ENCODE measurements at places on chromosomes 2 and 18. TPM values are rescaled to one million over a fixed set of nuclear protein-coding genes. Genes with fewer than 3 reads are reported as not detected.

GRCh38 chr18:73556904-73557303 lies 590.7 kb downstream of the FBXO15 start:
- H3K27ac ChIP-seq, result no peak overlapping the region
- no peaks in the 10 kb centered on the region for H3K36me3 ChIP-seq

- peaks cover 31% of the 10 kb centered on the region for H3K36me3 ChIP-seq
- DNase-seq, result no peak
- H3K27me3 ChIP-seq, result no peaks in the 10 kb centered on the region
Observed at GRCh38 chr2:159860581-159861310, 62.7 kb upstream of the CD302 start.

DNA sequence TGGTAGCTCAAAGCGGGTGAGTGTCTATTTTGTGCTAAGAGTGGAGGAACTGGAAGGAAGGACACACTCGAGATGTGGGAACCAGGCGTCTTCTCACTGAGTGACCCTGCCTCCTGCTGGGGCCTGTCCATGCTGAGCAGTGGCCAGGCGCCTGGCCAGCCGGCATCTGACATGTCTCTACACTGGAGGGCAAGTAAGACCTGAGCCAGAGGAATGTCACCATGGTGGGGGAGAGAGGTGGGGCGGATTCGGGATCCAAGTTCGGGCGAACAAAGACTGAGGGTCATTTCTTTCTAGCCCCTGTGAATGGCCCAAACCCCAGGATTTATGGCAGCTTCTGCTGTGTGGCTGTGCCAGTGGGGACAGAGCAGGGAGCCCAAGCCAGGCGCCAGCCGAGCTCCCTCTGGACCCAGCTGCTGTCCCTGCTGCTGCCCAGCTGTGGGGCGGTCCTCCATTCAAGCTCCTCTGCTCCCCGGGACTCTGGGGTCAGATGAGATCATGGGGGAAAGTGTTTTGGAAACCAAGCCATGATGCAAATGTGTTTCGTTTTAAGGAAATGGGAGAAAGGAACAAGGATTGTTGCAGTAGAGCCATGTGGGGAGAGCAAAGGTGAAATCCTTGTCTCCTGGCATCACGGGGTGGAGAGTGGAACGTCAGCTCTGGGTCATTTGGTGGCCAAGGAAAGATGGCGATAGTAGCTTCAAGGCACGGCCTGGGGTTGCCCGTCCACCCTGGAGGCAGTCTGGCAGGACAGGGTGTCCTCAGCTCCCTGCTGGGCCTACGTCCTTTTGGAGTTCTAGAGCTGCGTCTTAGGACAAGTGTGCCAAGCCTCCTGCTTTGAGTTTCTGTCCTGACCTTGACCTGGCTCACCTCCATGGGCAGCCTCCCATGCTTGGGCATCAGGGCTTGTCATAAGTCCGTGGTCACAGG lies 8.1 kb downstream of the ACKR3 start:
- H3K27ac ChIP-seq, result no peak overlapping the region
- H3K4me1 ChIP-seq, result no peaks in the 10 kb centered on the region
- DNase-seq, result no peak
- H3K36me3 ChIP-seq, result peaks cover 12% of the 10 kb centered on the region

DNA sequence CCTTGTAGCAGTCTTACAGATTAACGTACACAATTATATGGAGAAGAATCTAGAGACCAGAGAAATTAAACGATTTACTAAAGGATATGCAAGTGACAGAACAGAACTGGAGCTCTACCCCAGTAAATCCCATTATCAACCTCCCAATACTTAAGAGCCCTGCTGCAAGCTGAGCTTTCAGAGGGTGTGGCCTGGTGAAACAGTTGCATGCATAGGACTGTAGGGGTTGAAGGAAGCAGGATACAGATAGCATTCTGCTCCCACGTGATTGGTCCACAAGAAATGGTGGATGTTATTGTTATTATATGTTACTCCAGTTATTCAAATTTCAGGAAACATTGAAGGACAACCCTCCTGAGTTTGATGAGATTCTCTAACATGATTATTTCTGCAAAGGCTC lies 210.8 kb upstream of the THUMPD2 start:
- H3K4me1 ChIP-seq, result no peaks in the 10 kb centered on the region
- no peaks in the 10 kb centered on the region for H3K27me3 ChIP-seq
- no peak overlapping the region for H3K27ac ChIP-seq
- no peak for DNase-seq
- H3K36me3 ChIP-seq, result no peaks in the 10 kb centered on the region
- H3K4me3 ChIP-seq, result no peak overlapping the region

GRCh38 chr18:29494371-29494770 lies 1317.4 kb upstream of the CDH2 start:
- no peak overlapping the region for H3K4me3 ChIP-seq
- H3K4me1 ChIP-seq, result no peaks in the 10 kb centered on the region
- no peak overlapping the region for H3K27ac ChIP-seq
- H3K27me3 ChIP-seq, result no peaks in the 10 kb centered on the region
- no peaks in the 10 kb centered on the region for H3K36me3 ChIP-seq
- no peak for DNase-seq

DNA sequence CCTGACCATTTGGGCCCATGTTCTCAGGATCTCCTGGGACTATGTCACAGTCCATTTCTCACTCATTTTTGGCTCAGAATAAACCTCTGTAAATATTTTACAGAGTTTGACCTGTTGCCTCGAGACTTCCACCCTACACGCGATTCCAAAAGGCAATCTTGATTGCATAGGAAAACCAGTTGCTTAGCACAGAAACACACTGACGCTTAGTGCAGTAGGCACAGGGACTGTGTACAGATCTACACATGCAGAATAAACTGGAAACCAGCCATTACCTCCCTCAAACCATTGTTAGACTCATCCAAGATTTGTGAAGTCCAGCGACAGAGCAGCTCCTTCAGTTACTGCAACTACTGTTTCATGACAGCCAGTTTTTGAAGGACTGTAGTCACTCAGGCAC lies 73.0 kb downstream of the NCKAP5 start:
- no peaks in the 10 kb centered on the region for H3K4me1 ChIP-seq
- no peaks in the 10 kb centered on the region for H3K27me3 ChIP-seq
- H3K36me3 ChIP-seq, result no peaks in the 10 kb centered on the region
- no peak overlapping the region for H3K4me3 ChIP-seq
- no peak overlapping the region for H3K27ac ChIP-seq

- no peaks in the 10 kb centered on the region for H3K27me3 ChIP-seq
- H3K4me3 ChIP-seq, result no peak overlapping the region
- H3K4me1 ChIP-seq, result peaks cover 9% of the 10 kb centered on the region
Observed at GRCh38 chr2:25920786-25921415, 42.6 kb upstream of the ASXL2 start.

- no peak overlapping the region for H3K4me3 ChIP-seq
- DNase-seq, result no peak
- no peaks in the 10 kb centered on the region for H3K27me3 ChIP-seq
- no peaks in the 10 kb centered on the region for H3K4me1 ChIP-seq
- H3K27ac ChIP-seq, result no peak overlapping the region
- peaks cover 7% of the 10 kb centered on the region for H3K36me3 ChIP-seq
Observed at GRCh38 chr2:218645126-218645525, 14.3 kb downstream of the ZNF142 start.

DNA sequence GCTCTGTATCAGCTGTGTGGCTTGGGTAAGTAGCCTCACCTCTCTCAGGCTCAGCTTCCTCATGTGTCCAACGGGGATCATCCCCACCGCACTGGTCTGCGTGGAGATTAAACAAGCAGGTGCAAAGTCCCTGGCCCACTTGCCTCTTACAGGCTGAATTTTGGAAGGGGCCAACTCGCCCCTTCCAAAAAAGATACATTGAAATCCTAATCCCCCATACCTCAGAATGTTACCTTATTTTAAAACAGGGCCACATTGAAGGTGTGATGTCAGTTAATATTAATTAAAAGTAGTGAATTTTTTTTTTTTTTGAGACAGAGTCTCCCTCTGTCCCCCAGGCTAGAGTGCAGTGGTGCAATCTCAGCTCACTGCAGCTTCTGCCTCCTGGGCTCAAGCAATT lies 34.8 kb downstream of the TBC1D8 start:
- no peaks in the 10 kb centered on the region for H3K4me1 ChIP-seq
- H3K36me3 ChIP-seq, result no peaks in the 10 kb centered on the region
- H3K27me3 ChIP-seq, result peaks cover 49% of the 10 kb centered on the region
- no peak overlapping the region for H3K27ac ChIP-seq
- no peak for DNase-seq
- H3K4me3 ChIP-seq, result no peak overlapping the region

Gene B3GNT2
- 29.8 TPM for total RNA-seq

Gene MOCOS
- not detected for total RNA-seq

Gene GPR45
- not detected for total RNA-seq

All from natural killer cell treated with Interleukin-12 subunit alpha and Interleukin-12 subunit beta and Interleukin-15 and Interleukin-18, amount 100 ng/mL, for 72 hours (primary cell).